ENCODE measurements at places on chromosomes 4 and X. TPM values are rescaled to one million over a fixed set of nuclear protein-coding genes. Genes with fewer than 3 reads are reported as not detected.

DNA sequence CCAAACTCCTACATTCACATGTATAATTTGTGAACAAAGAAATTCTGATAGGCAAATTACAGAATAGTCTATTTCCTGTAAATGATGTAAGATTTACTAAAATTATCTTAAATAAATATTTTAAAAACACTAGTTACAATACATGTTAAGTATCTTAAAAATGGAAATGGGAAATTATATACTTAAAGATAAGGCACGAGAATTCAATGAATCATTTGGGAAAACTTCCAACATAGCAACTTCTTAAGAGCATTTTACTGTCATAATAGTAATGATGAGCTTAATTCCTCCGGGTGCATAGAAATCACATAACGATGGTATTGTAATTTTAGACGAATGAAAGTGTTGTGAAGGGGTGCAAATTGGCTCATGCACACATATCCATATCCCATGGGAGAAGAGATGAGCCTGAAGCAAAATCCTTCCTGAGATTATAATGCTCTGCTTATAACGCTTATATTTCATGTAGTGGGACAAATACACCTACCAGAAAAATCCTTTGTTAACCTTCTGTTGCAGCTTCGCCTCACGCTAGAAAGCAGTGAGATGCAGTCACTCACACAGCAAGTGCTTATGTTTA lies 873.5 kb downstream of the PDHA2 start:
- no peak for DNase-seq
- no peak overlapping the region for H3K27ac ChIP-seq
- H3K4me3 ChIP-seq: no peak overlapping the region
- H3K36me3 ChIP-seq: no peaks in the 10 kb centered on the region
- no peaks in the 10 kb centered on the region for H3K4me1 ChIP-seq
- no peaks in the 10 kb centered on the region for H3K27me3 ChIP-seq

DNA sequence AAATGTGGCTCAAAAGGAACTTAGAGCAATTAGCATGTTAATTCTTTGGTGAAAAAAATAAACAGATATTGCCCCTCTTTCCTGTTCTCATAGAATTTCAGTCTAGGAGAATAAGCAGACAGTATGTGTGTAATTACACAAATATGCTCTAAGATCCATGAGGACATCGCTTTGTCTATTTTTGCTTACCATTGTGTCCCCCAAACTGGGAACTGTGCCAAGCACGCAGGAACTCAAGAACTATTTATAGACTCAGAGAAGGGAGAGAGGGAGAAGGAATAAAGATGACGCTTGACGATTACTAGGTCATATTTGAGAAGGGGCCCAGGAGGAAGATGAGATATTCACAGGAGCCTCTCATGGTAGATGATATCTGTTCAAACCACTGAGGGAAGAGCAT lies 692.6 kb downstream of the RAB28 start:
- no peaks in the 10 kb centered on the region for H3K4me1 ChIP-seq
- no peak overlapping the region for H3K27ac ChIP-seq
- H3K4me3 ChIP-seq: no peak overlapping the region
- no peaks in the 10 kb centered on the region for H3K36me3 ChIP-seq

GRCh38 chr4:4613126-4613465 lies 71.2 kb upstream of the STX18 start:
- H3K27me3 ChIP-seq: no peaks in the 10 kb centered on the region
- H3K27ac ChIP-seq: no peak overlapping the region
- no peaks in the 10 kb centered on the region for H3K4me1 ChIP-seq

GRCh38 chrX:131058136-131058868 lies at the start of gene ARHGAP36:
Gene ARHGAP36, plus strand, starts transcription at chrX:131058346. Its CDS starts 23,320 bp downstream, at chrX:131081666.
- no peaks in the 10 kb centered on the region for H3K4me1 ChIP-seq
- peak; percentile 10 for DNase-seq
- no peak within 1 kb of the TSS for H3K27ac ChIP-seq
- H3K36me3 ChIP-seq: no peaks in the 10 kb centered on the region
- H3K27me3 ChIP-seq: peaks cover 17% of the 10 kb centered on the region

MPC1L gene
- not detected for total RNA-seq
